ENCODE measurements at places on chromosomes 6 and 20.

- DNase-seq = no peak
Observed at GRCh38 chr6:99940582-99940981, 53.4 kb downstream of the MCHR2 start.

DNA sequence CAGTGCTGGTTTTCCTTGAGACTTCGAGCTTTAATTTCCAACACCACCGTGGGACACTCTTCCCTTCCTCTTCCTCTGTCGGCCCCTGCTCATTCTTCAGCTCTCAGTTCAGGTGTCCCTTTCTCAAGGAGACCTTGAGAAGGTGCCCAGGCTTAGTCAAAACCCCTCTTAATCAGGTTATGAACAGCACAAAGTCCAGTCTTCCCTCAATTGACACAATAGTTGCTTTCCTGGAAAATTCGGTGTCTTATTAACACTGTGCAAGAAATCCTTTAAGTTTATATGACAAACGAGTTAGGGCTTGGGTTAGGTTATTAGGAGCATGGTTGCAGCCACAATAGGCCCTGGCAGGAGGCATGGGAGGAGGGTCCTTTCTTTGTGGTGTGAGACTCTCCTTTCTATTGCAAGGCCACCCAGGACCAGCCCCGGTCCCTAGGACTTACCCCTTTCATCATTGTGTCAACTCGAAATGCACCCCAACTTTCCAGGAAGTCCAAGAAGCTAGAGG is 1.5 kb upstream of the NSFL1C start:
- DNase-seq = no peak

DNA sequence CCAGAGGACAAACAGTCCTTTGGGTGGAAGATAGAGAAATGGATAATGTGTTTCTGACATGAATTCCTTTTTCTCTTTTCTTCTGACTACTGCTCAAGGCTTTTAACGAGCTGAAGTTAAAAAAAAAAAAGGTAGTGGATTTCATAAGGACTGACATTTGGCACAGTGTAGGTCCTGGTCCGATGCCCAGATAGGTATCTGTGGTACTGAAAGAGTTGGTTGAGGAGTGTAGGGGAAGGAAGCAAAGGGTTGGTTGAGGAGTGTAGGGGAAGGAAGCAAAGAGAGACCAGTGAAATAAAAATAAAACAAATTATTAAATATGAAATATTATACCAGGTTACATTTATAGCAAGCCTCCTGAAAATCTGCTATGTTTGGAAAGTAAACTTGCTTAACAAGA is 11.8 kb downstream of the UTRN start:
- no peak for DNase-seq

GRCh38 chr6:16985513-16986284 is 116.2 kb upstream of the STMND1 start:
- DNase-seq = no peak

DNA sequence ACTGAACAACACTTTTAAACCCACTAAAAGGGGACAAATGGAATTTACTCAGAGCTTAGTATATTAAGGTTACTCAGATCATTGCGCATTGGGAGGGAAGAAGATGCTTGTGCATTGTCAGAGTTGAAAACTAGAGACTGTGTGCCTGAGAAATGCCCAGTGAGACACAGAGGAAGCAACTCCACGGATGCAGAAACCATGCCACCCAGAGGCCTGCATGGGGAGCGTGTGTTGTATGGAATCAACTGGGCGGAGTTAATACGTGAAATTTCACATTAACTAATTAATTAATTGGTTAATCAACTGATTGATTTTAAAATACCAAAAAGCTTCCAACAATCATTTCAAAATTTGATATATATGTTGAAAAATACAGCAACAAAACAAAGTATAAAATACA is 391.6 kb downstream of the PLCB1 start:
- no peak for DNase-seq

GRCh38 chr6:142293121-142293520 is 8.7 kb upstream of the ADGRG6 start:
- DNase-seq = no peak

DNA sequence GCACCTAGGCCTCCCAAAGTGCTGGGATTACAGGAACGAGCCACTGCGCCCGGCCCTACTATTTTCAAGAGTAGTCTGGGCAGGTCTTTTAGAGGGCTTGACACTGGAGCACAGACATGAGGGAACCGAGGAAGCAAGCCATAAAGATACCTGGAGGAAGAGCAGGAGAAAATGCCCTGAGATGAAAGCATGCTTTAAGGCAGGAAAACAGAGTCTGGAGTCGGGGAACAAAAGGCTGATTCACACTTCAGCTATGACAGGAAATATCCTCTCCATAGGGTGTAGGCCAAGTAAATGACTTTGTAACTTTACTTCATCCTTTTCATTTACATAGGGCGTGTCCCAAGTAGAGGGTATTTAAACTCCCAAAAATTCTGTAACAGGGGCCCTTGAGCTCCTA is 4.3 kb upstream of the SERINC3 start:
- peak; percentile 46 for DNase-seq

GRCh38 chr6:157631838-157632614 is 191.0 kb upstream of the SNX9 start:
- no peak for DNase-seq

DNA sequence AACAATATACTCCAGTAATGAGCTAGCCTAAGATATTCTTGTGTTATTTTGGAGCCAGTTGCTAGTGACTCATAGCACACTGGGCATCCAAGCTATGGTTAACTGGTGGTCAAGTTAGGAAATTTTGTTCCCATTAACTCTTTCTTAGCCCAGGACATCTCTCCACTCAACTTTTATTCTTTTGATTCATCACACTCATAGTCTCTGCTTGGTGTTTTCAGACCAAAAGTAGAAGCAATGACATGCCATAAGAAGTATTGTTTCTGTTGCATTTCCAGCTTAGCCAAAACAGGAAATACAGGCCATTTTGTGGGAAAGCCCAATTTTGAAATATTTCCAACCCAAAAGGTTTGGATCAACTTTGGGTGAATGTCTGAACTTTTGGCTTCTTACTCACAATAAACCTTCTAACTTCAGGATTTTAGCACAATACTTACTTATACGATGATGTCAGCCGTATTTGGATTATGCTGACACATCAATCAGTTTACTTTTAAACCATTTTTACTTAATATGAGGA is 31.6 kb upstream of the CCN2 start:
- DNase-seq = no peak

GRCh38 chr6:21143645-21144044 is 449.9 kb upstream of the SOX4 start:
- DNase-seq = no peak

DNA sequence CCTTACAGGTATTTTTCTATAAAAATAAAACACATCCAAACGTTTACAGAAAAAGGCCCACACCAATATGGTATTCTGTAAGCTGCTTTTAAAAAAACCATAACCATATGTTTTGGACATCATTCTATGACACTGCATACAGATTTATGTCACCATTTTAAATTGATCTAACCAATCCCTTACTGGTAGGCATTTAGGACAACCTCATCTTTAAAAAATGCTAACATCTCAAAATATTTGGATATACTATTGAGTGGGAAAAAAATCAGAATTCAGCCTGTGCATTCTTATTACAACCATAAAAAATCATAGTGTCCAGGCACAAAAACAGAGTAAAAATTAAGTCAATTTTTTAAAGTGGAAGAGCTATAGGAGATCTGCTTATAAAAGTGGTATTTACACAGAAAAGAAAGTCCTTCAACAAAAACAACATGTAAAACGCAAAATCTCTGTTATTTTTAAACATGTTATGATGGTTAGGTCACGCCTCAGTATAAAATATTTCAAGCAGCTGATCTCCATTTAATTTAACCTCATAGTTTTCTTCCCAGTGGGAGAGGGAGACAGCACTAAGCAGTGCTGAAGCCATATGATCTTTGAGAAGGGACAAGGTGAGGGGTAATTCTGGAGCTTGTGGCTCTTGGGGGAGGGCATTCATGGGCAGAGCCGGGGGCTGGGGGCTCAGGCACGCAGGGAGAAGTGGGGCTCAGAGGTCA is 21.2 kb downstream of the TRAM2 start:
- no peak for DNase-seq

DNA sequence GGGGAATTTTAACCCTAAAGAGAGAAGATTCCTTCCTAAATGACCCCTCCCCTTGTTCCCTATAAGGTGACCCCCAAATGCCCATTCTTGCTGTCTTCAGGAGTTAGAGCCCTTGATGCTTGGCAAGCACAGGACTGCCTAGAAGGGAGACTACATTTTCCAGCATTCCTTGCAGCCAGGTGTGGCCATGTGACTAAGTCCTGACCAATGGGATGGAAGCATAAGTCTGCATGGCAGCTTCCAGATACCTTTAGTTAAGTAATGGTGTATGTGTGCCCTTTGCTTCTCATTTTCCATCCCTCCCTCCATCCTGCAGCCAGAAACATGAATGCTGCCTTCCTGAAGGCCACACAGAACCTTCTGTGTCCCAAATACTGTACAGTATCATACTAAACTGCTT is 5.5 kb downstream of the BFSP1 start:
- DNase-seq = peak; percentile 50

- DNase-seq = peak; percentile 31
Observed at GRCh38 chr6:83055366-83055964, 10.2 kb downstream of the UBE3D start.

- no peak for DNase-seq
Observed at GRCh38 chr20:48090314-48090713, 305.0 kb upstream of the SULF2 start.

- DNase-seq = no peak
Observed at GRCh38 chr6:16687045-16687444, 74.2 kb downstream of the ATXN1 start.

GRCh38 chr6:124073820-124074587 is 270.3 kb downstream of the NKAIN2 start:
- DNase-seq = no peak

- no peak for DNase-seq
Observed at GRCh38 chr20:47783828-47784598, 1.3 kb downstream of the SULF2 start.

DNA sequence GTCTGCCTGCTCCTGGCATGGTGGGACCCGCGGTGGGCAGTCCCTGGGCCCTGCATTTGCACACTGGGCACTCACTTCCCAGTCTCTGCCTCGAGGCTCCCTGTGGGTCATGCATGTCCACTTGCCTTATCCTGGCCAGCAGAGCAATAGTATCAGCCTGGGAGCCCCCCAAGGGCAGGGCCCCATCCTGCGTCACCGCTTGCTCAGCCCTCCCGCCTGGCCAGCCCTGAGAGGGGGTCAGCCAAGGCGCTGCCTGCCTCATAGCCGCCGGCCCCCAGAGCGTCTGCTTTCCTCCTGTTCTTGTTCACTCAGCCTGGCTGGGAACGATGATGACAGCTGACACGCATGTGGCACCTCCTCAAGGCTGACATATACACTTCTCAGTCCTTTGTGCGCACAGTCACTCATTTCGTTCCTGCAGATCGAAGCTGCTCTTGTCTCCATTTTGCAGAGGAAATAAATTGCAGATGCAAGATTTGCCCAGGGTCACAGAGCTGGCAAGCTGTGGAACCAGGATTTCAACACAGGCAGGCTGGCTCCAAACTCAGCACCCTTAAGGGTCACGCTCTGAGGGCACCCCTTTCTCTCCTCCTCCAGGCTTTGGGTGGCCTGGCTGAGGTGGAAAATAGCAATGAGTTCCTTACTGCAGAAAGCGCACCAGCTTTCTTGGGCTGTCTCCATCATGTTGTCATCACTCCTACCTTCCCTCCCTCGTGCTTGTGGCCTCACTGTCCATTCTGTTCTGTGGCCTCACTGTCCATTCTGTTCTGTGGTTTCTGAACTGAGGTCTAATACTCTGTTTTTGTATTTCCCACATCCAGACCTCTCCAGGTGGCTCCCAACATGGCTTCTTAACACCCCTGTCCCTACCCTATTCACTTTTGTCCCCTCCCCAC is 17.2 kb downstream of the KCNK17 start:
- DNase-seq = no peak

DNA sequence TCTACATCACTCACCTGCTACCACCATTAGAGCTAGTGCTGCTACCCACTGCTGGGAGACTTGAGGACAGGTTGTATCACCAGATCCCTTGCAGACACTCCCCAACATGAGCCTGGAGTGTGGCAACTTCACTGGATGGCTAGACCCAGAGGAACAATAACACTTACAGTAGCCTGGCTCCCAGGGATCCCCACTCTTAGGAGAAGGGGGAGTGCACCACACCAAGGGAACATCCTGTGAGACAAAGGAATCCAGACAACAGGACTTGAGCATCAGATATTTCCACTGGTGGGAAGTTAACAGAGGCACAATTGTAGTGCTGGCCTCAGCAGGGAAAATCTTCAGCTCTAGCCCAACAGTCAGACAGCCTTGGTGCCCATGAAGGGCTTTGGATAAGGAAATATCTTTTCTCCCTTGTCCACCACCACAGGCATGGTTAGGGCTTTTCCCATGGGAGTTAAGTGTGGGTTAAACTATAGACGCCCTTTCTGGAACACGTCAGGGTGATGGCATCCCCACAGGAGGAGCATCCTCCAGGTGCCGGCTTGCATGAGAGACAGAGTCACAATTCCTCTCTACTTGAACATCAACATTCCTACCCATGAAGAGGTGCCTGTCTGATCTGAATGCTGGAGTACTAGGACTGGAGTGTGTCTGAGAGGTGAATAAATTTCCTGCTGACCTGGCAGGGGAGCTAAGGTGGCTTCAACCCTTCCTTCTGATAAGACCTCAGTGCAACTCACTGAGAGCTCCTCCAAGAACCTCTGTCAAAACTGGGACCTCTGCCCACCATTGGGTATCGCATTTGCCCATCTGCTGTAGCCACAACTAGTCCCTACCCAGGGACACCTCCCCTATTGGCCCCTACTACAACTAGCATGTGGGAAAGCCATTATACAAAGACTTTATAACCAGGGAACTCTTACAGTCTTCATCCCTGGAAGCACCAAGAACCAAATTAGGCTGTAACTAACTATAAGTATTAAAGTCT is 55.4 kb upstream of the SIRPG start:
- DNase-seq = no peak

DNA sequence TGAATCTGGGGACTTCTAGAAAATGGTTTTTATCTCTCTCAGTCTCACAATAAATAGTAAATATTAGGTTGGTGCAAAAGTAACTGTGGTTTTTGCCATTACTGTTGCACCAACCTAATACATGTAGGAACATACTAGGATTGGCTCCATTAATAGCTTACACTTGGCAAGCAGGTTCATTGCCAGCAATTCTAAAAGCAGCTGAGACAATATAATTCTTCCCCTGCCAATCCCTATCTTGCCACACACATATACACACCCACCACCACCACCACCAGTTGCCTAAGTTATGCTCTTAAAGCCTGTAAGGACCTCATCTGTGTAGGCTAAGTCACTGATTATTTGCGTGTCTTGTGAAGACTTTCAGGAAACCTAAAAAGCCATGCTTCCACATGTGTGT is 145.1 kb downstream of the KIF16B start:
- no peak for DNase-seq

DNA sequence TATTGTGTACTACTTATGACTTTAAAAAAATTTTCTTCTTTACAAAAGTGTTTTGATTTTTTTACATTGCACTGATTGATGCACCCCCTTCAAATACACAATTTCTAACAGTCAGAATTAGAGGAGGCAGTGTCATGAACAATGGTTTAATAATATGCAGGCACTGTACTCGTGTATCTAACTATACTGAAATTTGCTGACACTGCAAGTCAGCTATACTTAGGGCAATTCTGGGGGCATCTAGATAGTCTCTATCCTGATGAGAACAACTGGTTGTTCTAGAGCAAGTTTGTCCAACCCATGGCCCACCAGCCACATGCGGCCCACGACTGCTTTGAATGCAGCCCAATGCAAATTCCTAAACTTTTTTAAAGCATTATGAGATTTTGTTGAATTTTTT is 375.6 kb downstream of the BCKDHB start:
- no peak for DNase-seq

GRCh38 chr6:75296811-75297779 is 12.5 kb upstream of the TMEM30A start:
- peak; percentile 57 for DNase-seq

Measured in HepG2 (cell line).